ENCODE measurements at places on chromosomes 6 and 20. TPM values are rescaled to one million over a fixed set of nuclear protein-coding genes. Genes with fewer than 3 reads are reported as not detected.
A peak's percentile ranks its signal among the peaks of the same experiment; 100 is the strongest.

Gene TINAG
- total RNA-seq = not detected

Gene EBF4
- total RNA-seq = 17.4 TPM

Gene HNF4A
- not detected for total RNA-seq

Gene ROS1
- not detected for total RNA-seq

GRCh38 chr6:25279748-25280343 is 672 bp downstream of the CARMIL1 start:
- no peak for DNase-seq

GRCh38 chr6:149454346-149454848 is 30.4 kb downstream of the ZC3H12D start:
- DNase-seq = peak; percentile 78

DNA sequence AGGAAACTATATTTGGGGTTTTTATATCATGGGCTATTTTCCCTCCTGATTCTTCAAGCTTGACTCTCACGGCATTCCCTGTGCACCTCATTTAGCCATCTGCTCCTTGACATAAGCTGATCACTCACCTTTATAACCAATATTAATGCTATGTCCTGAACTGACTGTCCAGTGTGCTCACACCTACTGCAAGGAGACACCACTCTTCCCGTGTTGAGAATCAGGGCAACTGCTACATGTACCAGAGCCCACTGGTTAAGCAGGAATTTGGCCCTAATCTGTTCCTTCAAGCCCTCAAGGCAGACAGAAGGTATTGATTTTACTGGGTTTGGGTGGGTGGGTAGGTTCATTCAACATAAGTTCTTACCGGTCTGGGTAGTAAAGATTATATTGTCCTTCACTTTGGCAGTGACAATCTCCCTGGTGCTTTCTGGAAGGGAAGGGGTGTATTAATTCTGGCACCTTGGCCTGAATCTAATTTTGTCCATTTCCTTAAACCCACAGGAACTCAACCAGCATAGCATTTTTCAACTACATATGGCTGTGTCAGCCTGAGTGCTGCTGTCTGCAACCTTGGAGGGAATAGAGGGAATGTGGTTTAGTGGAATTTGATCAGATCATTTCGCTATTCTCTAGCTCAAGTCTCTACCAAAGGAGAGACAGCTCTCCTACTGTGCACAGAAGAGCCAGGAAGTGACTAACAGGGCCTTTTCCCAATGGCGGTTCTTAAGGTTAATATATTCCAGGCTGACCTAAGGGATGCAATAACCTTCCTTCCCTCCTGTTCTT is 293.2 kb downstream of the BTBD9 start:
- DNase-seq = no peak

DNA sequence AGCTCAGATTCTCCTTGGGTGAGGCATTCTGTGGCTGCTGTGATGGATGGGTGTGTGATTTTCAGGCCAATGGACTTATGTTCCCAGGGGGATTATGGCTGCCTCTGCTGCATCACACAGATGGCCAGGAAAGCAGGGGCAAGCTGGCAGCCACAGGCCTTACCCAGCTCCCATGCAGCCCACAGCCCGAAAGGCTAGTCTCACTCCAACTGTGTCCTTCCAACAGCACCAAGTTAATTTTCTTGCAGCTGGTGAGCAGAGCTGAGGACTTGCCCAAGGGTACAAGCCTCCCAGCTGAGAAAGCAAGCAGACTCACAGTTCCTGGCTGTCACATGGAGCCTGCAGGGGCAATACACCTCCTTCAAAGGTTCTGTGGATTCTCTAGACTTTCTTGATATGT is 155.2 kb upstream of the KHDRBS2 start:
- DNase-seq = no peak

GRCh38 chr20:64212755-64213154 is 42.8 kb upstream of the PCMTD2 start:
- peak; percentile 64 for DNase-seq

DNA sequence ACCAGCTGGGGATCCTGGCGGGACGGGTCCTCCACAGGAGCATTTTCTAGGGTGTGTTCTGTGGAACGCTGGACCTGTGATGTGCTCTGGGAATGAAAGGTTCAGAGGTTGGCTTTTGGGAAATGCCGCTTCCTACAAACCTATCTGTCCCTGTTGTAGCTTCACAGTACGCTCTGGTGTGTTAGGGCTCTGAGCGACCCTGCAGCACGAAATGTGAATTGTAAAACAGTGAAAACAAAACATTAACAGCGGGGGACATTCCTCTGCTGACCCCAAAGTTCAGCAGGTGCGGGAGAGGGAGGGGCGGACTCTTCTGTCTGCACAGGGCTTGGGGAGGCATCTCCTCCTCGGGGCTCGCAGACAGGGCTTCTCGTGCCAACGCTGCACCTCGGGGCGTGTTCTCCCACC is 155.9 kb downstream of the NRN1 start:
- no peak for DNase-seq

All from spinal cord (tissue), 10 donors.